Activated CD4-positive, alpha-beta T cell treated with anti-CD3 and anti-CD28 coated beads, Interleukin-2, amount 10 ng/mL, durations not matched to agents 7 days and 5 days (primary cell): ENCODE measurements at places on chromosomes 2 and 18.

- no peak for DNase-seq
Measured at GRCh38 chr2:3608373-3609278, 13.7 kb downstream of the COLEC11 start.

GRCh38 chr2:83058683-83059082 is 1400.4 kb downstream of the SUCLG1 start:
- DNase-seq: no peak

DNA sequence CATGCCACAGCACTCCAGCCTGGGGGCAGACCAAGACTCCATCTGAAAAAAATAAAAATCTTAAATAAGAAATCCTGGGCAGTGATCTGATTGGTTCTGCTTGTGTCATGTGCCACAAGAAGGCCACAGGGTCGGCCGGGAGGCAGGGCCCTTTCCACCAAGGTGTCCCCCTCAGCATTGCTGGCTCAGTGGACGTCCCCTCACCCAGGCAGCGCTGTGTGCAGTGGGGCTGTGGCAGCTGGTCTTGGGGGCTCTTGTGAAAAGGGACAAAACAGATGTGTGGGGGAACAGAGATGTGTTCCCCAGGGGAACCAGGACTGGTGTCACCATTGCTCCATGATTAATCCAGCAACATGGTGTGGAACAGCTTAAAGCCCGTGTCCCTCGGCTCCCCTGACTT is 60.5 kb downstream of the HS6ST1 start:
- no peak for DNase-seq

DNA sequence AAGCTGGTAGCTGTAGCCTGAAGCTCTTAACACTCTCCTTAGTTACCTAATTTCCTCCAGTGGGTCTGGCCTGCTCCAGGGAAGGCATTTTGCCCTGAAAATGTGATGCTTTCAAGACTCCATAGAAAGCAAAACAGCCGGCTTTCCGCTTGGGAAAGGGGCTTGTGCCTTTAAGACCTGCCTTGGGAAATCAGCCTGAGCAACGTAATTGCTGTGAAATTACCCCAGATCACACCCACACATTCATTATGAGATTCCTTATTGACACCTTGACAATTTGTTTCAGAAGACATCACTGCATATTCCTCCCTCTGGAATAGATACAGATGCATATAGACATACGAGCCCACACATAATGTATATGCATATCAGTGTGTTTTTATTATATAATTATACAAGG is 190.5 kb upstream of the SKOR2 start:
- DNase-seq: no peak

DNA sequence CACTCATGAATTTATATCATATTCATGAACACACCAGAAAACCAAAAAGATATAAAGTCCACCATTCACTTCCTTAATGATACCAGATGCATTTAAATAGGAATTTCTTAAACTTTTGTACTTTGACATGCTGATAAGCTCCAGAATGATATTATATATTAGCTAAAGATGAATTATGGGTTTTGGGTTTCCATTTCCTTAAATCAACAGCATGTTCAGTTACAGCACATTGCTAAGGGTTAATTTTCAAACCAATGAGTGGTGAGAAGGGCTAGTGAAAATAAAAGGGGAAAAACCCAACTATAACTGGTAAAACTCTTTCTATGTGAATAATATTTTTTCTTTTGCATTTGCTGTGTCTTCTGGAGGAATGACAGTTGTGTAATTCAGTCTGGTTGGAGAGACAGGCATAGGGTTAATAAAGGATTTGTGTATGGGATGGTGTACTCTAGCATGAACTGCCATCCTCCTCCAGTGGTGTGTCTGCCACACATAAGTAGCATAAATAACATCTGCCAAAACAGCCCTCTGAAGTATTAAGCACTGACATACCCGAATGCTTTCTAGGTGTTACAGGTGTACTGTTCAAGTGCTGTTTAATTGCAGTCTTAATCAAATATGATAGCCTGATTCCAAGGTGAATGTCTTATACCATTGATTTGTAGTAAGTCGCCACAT is 19.3 kb upstream of the CPS1 start:
- no peak for DNase-seq

DNA sequence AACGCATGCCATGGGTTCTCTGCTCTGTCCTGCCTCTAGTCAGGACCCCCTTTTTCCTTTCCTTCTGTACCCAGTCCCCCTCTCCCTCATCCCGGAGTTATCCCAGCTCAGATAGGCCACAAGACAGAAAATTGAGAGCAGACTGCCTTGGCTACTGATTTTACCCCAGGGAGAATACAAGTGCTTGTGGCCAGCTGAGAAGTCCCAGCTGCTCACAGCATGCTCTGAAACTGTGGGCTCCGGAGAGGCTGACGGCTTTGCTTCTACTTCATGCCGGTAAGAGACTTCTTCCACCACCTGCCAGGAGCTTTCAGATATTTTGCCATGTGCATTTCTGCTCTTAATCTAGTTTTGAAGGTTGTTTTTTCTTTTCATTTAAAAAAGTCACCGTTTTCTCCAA is 20.0 kb upstream of the SIX2 start:
- no peak for DNase-seq

DNA sequence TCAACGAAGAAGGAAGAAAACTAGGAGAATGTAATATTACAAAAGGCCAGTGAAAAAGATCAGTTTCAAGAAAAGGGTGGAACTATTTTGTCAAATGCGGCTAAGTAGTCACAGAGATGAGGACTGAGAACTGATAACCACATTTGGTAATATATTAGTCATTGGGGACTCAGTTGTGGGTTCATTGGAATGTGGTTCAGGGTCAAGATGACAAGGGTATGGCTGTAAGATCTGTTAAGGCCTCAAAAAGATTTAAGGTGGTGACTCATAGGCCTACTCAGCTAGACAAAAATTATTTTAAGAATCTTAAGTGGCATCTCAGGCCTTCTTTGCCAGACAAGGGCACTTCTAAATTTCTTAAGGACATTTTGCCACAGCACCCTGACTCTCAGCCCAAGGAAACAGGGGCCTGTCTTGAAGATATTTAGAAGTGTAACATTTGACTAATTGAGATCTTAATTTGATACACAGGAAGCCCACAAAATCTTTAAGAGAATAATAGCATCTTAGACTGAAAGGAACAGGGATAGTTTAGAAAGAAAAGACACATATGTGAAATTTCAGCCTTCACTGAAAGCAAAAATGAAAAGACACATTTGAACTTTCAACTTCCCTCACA is 81.3 kb downstream of the STRADB start:
- DNase-seq: no peak

GRCh38 chr2:174535757-174536703 is 49.2 kb upstream of the GPR155 start:
- DNase-seq: no peak

GRCh38 chr18:34261865-34262780 is 37.4 kb upstream of the NOL4 start:
- DNase-seq: no peak

- no peak for DNase-seq
Measured at GRCh38 chr2:117762454-117762853, 52.0 kb upstream of the DDX18 start.

- DNase-seq: no peak
Measured at GRCh38 chr2:28172114-28172898, 220.4 kb upstream of the FOSL2 start.

DNA sequence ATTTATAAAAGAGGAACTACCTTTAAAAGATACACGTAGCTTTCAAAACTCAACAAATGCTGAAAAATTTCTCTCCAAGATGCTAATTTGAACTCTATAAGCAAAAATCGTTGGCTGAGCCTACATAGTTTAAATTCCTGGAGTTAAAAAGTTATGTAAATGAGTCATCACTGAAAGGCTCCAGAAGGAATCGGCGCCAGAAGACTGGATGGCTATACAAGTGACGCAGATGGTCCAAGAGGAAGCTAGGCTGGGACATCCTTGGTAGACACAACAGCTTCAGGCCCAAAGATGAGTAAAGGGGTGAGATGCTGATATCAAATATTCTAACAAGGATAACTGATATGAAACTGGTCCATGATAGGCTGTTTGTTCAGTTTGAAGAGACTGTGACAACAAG is 22.8 kb upstream of the DNAH6 start:
- DNase-seq: no peak

GRCh38 chr2:127080938-127081755 is 25.8 kb downstream of the BIN1 start:
- peak; percentile 57 for DNase-seq

- DNase-seq: no peak
Measured at GRCh38 chr2:172342078-172342477, 85.3 kb upstream of the ITGA6 start.

GRCh38 chr18:59385191-59385590 is 26.1 kb upstream of the LMAN1 start:
- no peak for DNase-seq

DNA sequence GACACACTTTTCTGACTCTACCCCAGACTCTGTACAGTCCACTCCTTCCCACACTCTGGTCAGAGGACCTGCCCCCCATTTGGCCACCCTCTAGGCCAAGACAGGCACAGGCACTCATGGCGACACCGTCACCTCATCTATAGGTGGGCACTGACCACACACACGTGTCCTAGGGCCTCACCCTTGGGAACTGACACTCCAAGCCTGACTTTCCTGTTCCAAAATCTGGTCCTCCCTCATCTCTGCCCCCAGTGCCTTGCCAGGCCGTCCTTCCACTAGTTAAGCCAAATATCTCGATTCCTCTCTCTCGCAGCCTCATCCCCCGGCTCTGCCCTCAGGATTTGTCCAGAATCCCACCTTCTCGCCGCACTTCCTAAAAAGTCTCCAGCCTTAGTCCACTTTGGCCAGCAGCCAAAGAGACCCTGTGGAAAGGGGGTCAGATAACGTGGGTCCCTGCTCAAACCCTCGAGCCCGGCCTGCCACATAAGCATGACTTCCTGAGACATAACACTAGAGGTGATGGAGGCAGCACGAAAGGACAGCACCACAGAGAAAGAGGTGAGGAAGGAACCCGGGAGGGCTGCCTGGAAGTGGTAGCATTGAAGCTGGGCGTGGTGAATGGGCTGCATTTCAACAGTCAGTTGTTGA is 105.8 kb upstream of the OTOS start:
- no peak for DNase-seq

DNA sequence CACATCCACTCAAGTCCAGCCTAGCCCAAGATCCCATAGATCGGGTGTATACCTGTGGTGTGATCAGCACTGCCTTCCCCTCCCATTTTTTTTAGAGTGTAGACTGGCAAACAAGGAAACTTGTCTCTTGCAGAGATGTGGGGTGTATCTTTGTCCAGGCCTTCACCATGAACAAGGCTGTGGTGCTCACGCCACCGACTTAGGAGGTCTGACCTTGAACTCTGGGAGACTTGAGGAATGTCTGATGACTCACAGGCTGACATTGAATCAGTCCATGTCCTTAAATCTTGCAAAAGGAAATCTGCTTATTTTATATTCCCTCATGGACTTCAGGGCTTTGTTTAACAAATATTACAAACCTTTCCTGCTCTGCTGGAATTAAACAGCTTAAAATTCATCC is 4.5 kb upstream of the CTIF start:
- DNase-seq: no peak

- DNase-seq: no peak
Measured at GRCh38 chr2:45675263-45675812, 23.9 kb downstream of the PRKCE start.

DNA sequence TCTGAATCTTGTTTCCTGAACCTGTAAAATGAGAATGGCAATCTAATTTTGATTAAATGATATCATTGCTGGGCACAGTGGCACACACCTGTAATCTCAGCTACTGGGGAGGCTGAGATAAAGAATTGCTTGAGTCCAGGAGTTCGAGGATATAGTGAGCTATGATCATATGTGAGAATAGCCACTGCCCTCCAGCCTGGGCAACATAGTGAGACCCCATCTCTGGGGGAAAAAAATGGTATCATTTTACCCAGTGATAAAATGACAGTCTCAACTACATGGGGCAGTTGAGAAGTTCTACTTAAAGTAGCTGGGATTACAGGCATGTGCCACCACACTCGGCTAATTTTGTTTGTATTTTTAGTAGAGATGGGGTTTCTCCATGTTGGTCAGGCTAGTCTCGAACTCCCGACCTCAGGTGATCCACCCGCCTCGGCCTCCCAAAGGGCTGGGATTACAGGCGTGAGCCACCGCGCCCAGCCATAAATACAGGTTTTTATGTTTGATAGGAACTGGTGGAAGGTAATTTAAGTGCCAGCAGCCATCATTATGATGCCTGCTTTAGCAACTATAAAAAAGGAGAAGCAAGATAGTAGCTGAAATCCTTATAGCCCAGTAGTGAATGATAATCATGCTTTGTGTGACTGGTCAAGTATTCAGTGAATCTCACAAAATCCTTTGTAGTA is 17.0 kb downstream of the BZW1 start:
- DNase-seq: no peak

GRCh38 chr2:216504376-216504762 is 5.7 kb downstream of the RPL37A start:
- DNase-seq: no peak

DNA sequence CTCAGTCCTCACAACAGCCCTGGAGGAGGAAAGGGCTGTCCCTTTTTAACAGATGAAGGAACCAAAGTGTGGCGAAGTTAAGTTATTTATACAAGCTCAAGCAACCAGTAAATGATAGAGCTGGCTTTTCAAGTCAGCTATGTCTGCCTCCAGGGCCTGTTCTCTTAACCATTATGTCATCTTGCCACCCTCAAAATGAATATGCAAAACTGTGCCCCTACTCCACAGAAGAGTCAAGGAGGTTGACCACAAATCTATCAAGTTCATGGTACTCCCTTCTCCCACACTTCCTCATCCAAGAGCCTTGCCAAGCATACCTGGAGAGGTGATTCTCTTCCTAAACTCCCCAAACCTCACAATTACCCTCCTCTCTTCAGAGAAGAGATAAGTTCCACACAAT is 37.3 kb upstream of the CREB1 start:
- no peak for DNase-seq

DNA sequence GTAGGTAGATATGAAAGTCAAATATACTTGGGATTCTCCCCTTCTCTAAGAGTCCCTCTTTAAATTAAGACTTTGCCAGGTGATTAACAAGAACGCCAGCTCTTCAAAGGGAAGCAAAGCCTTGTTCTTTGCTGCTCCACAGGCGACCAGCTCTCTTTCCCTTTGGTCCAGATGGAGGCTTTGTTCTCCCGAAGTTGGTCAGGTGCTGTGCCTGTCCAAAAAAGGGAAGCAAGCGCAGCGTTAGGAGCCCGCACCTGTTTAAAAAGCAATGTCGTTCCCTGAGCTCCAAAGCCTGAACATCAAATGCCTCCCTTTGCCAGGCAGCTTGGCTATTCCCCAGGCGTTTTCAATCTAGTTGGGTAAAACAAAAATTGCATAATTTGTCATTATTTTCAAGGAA is 1913.1 kb upstream of the PIK3C3 start:
- DNase-seq: no peak

DNA sequence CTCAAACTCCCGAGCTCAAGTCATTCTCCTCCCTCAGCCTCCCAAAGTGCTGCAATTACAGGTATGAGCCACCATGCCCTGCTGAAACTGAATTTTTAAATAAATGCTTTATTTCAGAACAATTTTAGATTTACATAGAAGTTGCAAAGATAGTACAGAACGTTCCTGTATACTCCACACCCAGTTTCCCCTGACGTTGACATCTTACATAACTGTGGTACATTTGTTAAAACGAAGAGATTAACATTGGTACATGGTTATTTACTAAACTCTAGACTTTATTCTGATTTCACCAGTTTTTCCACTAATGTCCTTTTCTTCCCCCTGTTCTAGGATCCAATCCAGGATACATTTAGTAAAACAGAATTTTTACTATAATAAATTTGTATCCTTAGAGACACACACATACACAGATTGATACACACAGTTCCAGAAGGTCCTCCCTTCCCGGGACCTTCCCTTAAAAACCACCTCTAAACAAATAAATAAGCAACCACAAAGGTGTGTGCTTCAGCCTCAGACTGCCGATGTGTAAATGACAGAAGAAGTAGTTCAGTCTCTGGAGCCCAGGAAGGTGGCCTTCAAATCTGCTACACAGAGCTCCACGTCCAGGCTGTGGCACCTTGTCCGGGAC is 6.9 kb downstream of the NEU2 start:
- DNase-seq: no peak
